ENCODE measurements at places on chromosomes 1 and 21.

GRCh38 chr1:55055084-55055882 lies 15.9 kb downstream of the PCSK9 start:
- no peak for DNase-seq

GRCh38 chr1:109722908-109723691 lies 11.0 kb downstream of the GSTM5 start:
- DNase-seq = no peak

GRCh38 chr1:170305777-170306512 lies 160.2 kb downstream of the NTMT2 start:
- DNase-seq = no peak

GRCh38 chr1:28915031-28915895 lies 894 bp downstream of the EPB41 start:
- peak; percentile 55 for DNase-seq

DNA sequence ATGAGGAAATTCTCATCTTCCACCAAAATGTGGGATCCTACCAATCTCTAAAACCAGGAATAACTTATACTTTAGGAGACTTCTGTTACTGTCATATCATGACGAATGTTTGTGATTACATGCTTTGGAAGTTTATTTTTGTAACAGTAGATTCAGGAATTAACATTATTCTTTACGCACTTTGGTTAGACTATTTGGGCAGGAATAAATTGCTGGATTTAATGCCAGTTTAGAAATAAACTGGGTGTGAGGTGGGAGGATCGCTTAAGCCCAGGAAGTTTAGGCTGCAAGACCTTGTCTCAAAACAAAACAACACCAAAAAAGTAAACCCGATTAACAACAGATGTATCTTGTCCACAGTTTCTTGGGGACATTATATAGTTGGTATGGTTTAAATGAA lies 52.1 kb downstream of the MIGA1 start:
- DNase-seq = no peak

- DNase-seq = no peak
Measured at GRCh38 chr1:86861424-86861823, 52.5 kb downstream of the SELENOF start.

- DNase-seq = no peak
Measured at GRCh38 chr1:41875487-41875886, 43.2 kb downstream of the HIVEP3 start.

- DNase-seq = no peak
Measured at GRCh38 chr1:244221991-244222390, 170.9 kb downstream of the ZBTB18 start.

DNA sequence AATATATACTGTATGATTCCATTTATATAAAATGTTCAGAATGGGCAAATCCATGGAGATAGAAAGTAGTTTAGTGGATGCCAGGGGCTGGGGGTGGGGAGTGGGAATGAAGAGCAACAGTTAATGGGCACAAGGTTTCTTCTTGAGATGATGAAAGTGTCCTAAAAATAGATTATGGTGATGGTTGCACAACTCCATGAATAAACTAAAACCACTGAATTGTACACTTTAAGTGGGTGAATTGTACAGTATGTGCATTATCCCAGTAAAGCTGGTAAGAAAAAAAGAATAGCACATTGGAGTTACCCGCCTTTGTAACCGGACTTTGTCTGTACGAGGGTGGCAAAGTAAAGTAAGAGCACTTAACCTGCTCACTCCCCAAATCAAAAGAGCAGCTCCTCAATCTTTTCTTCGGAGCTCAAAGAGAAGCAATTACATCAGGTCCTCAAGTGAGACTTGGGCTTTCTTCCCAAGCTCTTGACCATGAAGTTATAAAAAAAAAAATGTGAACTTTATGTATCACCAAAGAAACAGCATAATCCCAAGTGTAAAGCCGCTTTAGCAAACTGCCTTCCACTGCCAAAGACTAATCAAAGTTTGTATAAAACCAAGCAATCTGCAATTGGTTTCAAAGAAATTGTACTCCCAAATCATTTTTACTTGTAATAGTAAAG lies 32.1 kb downstream of the ALDH9A1 start:
- DNase-seq = no peak

- no peak for DNase-seq
Measured at GRCh38 chr21:38499296-38499695, 1.0 kb upstream of the ERG start.

Measured in NCI-H2227 treated with DMSO at 0.1 percent for 48 hours (cell line).